HFFc6 (cell line): ENCODE measurements at places on chromosomes 12 and 14.

DNA sequence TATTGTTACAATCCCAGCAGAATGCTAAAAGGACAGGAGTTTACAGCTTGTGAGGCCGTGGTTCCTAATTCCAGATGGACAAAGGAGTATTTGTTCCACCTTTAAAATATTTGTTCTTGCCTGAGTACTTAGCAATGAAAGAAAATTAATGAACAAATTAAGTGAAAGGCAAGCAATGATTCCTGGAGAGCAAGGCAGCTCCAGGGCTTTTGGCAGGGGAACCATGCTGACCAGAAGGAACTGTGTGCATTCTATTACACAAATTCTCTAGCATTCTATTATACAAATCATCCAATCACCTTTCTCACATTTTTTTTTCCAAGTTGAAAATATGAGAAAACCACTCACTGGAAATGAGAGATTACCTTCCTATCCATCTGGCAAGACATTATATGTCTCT, 1.8 kb upstream of the BMAL2 start:
- peak overlapping the region; percentile 95 for H3K27ac ChIP-seq
- H3K4me1 ChIP-seq: peaks cover 58% of the 10 kb centered on the region
- H3K27me3 ChIP-seq: no peaks in the 10 kb centered on the region; the same call in 1 of the 2 replicates
- H3K4me3 ChIP-seq: peak overlapping the region; percentile 88
- peaks cover 6% of the 10 kb centered on the region; the same call in 1 of the 2 replicates for H3K36me3 ChIP-seq

GRCh38 chr12:42091769-42092168, 52.9 kb downstream of the GXYLT1 start:
- H3K4me3 ChIP-seq: no peak overlapping the region
- no peaks in the 10 kb centered on the region; the same call in 1 of the 2 replicates for H3K27me3 ChIP-seq
- H3K36me3 ChIP-seq: peaks cover 6% of the 10 kb centered on the region
- H3K4me1 ChIP-seq: peaks cover 50% of the 10 kb centered on the region
- DNase-seq: no peak

- H3K36me3 ChIP-seq: peaks cover 42% of the 10 kb centered on the region
- H3K4me3 ChIP-seq: peak overlapping the region; percentile 37; the same call in 1 of the 2 replicates
- no peaks in the 10 kb centered on the region for H3K27me3 ChIP-seq
- peak overlapping the region; percentile 88 for H3K27ac ChIP-seq
- DNase-seq: peak; percentile 46
These were observed 28.5 kb upstream of the MAGOHB start for GRCh38 chr12:10641735-10642500.

DNA sequence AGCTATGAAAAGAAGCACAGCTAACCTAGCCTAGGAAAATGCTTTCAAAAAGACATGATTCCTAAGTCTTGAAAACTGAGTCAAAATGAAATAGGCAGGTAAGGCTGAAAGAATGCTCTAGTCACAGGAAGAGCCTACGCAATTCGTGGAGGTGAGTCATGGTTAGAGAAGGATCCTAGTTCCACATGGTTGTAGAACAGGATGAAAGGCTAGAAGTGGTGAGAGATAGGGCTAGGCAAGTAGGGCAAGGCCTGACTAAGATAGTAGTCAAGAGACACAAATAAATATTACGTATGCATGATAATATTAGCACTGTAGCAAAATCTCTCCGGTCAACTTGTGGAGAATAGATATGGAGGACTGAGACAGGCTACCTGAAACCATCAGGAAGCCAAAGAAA, 47.2 kb downstream of the PLCZ1 start:
- peak; percentile 94 for DNase-seq
- H3K4me1 ChIP-seq: peaks cover 34% of the 10 kb centered on the region
- no peaks in the 10 kb centered on the region for H3K27me3 ChIP-seq
- H3K36me3 ChIP-seq: no peaks in the 10 kb centered on the region; the same call in 1 of the 2 replicates

DNA sequence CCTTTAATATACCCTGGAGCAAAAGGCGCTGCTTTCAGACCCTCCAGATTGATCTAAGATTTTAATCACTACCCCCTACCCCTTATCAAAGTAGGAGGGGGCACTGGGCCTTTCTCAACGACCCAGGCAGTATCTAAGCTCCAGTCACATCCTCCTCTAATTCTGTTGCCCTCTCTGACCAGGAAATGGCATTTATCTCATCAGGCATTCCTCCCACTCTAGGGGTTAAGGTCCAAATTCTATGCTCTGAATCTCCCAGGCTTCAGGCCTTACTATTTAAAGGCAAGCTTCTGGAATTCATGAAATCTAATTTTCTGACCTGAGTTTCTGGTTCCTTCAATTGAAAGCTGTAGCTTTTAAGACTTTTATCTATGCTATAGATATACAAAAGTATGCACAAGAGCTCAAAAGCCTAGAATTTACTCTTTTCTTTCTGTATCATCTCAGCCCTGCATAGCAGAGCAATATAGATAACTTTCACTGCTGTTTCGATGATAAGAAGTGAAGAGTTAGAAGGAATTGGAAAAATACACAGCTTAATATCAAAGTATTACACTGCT, 622.9 kb downstream of the RPS29 start:
- H3K36me3 ChIP-seq: 0 out of 2 replicates have a peak, but pooled peaks cover 3% of the 10 kb centered on the region
- H3K4me3 ChIP-seq: no peak overlapping the region
- no peak for DNase-seq
- no peak overlapping the region for H3K27ac ChIP-seq
- no peaks in the 10 kb centered on the region for H3K27me3 ChIP-seq

DNA sequence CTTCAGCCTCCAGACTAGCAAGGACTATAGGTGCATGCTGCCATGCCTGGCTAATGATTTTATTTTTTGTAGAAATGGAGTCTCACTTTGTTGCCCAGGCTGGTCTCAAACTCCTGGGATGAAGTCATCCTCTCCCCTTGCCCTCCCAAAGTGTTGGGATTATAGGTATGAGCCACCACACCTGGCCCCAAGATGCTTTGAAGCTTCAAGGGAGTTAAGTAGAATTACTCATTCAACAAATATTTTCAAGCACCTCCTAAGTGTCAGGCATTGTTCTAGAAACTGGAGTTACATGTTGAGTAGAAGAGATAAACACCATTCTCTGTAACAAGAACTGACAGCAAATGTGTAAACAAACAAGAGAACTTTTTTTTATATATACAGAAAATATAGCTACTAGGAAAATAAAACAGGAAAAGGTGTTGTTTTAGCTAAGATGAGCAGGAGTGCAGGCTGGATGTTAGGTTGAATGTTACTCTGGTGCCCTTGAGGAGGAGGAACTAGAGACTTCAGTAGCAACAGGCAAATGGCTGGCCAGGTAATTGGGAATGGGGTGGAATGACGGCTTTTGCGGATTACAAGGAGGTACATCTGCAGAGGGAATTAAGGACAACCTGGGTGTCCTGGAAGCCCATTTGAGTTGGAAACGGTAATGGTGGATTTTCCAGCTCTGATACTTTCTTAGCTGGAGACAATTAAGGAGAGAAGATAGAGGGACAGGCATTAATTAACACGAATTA, 32.0 kb upstream of the CFAP54 start:
- H3K27me3 ChIP-seq: no peaks in the 10 kb centered on the region
- 0 out of 2 replicates have a peak, but pooled peaks cover 5% of the 10 kb centered on the region for H3K36me3 ChIP-seq
- no peak for DNase-seq
- no peak overlapping the region for H3K27ac ChIP-seq
- H3K4me3 ChIP-seq: no peak overlapping the region

- H3K4me3 ChIP-seq: no peak overlapping the region
- no peaks in the 10 kb centered on the region for H3K4me1 ChIP-seq
These were observed 10.6 kb downstream of the TMEM121 start for GRCh38 chr14:105536691-105537579.
